ENCODE measurements at places on chromosomes 6 and 20.

GRCh38 chr6:82893889-82894652, 171.6 kb downstream of the UBE3D start:
- no peak for DNase-seq

DNA sequence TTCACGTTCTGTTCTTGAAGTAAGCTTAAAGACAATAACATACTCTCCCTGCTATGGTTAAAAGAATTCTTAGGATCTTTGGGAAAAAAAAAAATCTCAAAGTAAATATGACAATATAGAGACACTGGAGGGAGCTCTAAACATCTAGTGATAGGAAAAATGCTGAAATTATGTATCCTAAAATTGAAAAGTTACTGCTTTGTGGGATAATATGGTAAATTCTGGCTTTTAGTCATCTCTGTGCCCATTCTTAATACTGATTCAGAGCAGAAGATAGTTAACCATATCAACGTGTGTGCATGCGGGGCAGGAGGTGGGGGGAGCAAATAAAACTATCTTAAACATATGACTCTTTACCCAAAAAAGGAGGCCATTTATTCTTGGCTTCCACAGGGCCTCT, 165.4 kb downstream of the GMPR start:
- no peak for DNase-seq

DNA sequence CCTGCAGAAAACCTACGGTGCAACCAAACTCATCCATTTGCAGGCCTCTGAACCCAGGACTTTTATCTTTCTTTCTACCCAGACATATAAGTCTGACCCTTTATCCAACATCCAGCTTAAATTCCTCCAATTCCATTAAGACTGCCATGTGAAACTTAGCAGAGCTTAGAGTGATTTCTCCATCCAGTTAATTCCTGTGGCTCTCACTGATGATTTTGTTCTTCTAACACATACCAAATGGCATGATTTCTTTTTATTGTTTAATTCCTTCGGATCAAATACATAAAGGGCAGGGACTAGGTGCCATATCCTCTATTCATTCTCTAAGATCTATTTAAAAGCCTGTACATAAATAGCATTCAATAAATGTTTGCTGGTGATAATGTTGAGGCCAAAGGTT, 92.9 kb downstream of the TASP1 start:
- no peak for DNase-seq

GRCh38 chr6:38604700-38605099, 35.0 kb downstream of the BTBD9 start:
- DNase-seq, result no peak

GRCh38 chr6:125979101-125979500, 7.2 kb upstream of the TRMT11 start:
- no peak for DNase-seq

DNA sequence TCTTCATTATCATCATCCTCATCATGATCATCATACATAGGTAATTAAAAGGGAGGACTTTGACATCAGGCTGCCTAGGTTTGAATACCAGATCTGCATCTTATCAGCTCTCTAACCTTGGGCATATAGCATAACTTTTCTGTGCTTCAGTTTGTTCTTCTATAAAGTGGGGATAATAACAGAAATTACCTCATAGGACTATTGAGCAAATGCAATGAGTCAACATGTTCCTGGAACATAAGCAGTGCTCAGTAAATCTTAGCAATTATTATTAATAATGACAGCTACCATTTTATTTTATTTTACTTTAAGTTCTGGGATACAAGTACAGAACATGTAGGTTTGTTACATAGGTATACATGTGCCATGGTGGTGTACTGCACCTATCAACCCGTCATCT, 7.2 kb downstream of the C20orf202 start:
- DNase-seq, result no peak

GRCh38 chr6:24481449-24481848, 7.9 kb downstream of the GPLD1 start:
- DNase-seq, result no peak

DNA sequence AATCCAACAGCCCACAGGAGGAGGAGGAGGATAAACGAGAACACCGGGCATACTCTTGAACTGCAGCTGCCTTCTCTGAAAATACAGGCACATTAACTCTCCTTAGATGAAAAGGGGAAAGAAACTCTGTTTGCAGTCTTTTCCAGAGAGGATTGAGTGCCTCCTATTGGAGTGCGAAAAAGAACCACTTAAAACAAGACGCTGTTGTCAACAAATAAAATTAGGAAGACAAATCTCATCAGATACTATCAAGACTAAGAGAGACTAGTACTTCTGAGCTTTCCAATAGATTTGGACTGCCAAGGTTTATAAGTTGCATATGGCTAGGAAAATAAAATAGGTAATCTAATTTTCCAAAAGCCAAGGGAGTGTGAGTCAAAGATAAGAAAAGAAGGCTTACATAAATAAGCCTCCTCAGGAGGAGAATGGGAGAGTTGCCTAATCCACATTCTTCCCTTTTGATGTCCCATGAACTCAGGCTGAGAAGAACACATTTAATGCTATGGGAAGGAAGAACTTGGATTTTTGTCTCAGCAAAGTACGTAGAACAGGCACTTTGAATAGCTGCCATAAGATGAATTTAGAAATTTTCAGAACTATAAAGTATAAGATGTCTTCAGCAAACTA, 154.7 kb downstream of the ARHGAP18 start:
- DNase-seq, result no peak

GRCh38 chr6:63319939-63320338, at the start of gene LGSN:
Gene LGSN, minus strand, starts transcription at chr6:63319983. Its CDS starts 40 bp downstream, at chr6:63319943.
- no peak for DNase-seq

GRCh38 chr6:149337320-149337719, 19.8 kb downstream of the TAB2 start:
- no peak for DNase-seq

DNA sequence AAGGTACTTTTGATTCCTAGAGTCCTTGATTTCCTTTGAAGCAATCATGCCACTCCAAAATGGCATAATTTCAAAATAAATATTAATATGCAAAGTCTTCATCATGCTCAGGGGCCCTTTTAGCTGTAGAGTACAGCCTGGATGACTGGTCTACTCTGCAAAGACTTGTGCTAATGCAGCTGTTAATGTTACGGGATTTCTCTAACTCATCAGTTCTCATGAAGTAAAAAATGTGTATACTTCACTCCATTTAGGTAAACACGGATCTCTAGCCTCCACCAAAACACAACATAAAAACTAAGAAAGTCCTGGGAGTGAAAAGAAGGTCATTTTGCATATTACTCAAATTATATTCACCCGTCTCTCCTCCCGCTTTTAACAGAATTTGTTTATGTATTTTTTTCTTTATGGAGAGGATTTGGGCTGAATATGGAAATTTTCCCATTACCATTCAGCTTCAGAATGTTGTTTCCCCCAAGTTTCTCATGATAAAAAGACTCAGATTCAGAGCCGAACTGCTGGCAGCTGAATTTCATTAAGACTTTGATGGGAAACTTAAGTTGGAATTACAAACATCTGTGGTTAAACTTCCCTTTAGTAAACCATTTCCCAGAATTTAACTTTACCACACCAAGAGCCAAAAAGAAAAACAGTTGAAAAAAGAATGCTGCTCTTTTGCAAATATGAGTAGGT, 8.7 kb downstream of the LAMA4 start:
- no peak for DNase-seq

- DNase-seq, result no peak
These were observed 304 bp downstream of the PBX2 start for GRCh38 chr6:32189742-32190053.

- no peak for DNase-seq
These were observed 6.8 kb upstream of the RIPK1 start for GRCh38 chr6:3061501-3061941.

DNA sequence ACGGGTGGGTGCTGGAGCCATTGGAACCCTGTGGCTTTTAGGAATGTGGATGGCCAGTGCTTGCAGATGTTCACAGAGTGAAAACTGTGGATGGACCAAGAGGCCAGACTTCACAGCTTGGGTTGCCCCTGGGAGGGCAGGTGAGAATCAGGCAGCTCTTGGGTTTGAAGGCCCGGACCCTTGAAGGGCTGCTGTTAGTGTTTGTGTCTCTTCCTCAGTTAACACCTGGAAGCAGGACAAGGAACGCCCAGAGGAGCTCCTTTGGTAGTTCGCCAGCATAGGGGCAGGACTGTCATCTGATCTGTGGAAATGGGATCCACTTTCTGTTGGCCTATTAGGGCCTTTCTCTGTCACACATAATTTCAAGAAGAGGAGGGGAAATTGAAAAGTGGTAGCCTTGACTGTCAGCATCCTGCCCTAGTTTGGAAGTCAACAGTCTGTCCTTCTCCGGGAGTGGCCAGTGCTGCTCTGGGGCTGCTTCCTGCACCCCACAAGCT, 43.6 kb downstream of the RIOK1 start:
- DNase-seq, result no peak

DNA sequence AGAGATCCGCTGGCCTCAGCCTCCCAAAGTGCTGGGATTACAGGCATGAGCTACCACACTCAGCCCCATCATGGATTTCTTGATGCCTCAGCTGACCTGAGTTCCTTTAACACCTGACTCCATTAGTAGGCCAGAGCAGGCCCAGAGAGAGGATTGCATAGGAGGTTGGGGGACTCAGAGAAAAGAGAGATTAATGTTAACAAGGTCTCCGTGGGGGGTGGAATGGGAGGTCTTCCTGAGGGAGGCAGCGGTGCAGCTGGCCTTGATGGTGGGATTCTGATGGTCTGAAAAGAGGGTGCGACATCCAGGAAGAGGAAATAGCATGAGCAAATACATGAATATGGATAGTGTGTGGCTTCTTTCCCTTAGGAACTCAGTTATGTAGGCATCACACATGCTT, 9.9 kb downstream of the SGK2 start:
- DNase-seq, result no peak

DNA sequence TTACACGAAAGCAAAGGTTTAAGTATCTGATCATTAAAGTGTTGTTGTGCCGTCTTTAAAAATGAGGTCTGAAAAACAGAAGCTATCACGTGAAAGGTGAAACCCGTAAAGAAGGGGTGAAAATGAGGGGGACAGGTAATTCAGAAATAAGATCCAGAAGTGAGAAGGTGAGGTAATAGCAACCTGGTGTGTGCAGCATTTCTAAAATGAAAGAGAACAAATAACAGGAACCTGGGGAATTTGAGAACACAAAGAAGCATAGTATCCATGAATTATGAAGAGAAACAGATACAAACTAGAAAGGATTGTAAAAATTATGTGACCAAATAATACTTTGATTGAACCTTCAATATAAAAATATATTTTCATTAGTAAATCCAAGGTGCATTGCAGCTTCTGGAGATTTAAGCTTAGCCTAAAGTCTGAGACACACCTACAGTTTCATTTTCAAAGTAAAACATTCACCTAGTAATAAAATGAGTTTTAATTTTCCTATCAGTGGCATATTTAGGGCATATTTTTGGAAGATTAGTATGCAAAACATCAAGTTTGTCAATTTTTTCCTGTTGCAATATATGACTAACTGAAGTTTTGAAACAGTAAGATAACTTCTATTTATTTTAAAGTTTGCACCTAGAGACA, 1.4 kb downstream of the HEY2 start:
- DNase-seq, result no peak

- DNase-seq, result peak; percentile 54
These were observed 122.6 kb downstream of the GPX5 start for GRCh38 chr6:28648035-28648877.

- DNase-seq, result no peak
These were observed 8.3 kb downstream of the LRRN4 start for GRCh38 chr20:6045566-6045965.

GRCh38 chr6:78020586-78020985, 367.7 kb downstream of the MEI4 start:
- DNase-seq, result no peak

DNA sequence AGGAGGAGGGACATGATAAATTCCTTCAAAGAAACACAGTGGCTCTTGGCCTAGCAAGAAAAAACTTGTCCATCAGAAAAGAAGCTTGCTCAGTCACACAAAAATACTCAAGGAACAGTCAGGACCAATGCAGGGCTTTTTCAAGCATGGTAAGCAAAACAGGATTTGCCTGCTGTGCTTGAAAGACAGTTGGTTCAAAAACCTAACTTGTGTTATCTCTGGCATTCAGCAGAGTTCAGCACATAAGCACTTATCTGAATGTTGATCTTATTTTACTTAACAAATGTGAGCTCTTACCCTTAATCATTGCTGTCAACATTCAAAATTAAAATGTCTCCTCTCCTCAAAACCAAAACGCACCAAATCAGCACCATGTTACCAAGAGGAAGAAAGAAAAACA, 38.3 kb downstream of the ATG5 start:
- no peak for DNase-seq

DNA sequence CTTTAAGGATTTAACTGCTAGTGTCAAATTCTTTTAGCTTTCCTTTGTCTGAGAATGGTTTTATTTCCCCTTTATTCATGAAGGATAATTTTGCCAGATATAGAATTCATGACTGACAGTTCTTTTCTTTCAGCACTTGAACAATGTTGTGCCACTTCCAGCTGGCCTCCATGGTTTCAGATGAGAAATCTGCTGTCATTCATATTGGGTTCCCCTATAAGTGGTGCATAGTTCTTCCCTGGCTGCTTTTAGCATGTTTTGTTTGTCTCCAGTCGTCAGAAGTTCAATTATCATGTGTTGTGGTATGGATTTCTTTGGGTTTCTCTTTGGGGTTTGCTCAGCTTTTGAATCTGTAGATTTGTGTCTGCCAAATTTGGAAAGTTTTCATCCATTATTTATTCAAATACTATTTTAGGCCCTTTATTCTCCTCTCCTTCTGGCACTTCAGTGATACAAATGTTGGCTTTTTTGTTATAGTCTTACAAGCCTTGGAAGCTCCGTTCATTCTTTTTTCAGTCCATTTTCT, 76.3 kb upstream of the TGM3 start:
- DNase-seq, result no peak

GRCh38 chr20:5687884-5688283, 62.3 kb upstream of the SHLD1 start:
- no peak for DNase-seq

DNA sequence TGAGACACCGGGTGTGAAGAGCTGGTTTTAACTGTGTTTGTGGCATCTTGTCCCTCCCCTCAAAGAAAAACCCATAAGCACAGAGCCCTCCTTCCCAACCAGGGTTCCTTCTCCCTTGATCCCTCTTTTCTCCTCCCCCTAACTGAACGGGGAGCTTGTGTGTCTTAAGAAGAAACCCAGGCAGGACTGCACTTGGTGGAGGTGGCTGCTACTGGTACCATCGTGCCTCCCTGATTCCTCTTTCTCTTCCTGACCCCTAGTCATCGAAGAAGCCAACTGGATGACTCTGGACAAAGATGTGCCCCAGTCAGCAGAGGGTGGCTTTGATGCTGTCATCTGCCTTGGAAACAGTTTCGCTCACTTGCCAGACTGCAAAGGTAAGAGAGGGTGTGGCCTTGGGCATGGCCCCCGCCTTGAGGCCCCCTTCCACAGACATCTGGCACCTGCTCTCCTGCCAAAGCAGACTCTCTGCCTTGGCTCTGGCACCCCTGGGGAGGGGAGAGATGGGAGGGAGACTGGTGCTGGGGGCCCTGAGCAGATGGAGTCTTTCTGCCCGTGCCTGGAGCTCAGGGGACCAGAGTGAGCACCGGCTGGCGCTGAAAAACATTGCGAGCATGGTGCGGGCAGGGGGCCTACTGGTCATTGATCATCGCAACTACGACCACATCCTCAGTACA, 2.1 kb downstream of the GNMT start:
- no peak for DNase-seq

Data from stimulated activated CD4-positive, alpha-beta T cell treated with anti-CD3 and anti-CD28 coated beads, TNF-alpha, amount 100 ng/mL, for 24 hours (primary cell).